NCI-H187 treated with DMSO at 0.1 percent for 48 hours (cell line): ENCODE measurements at places on chromosomes 7 and 10.
A peak's percentile ranks its signal among the peaks of the same experiment; 100 is the strongest.

GRCh38 chr7:150334108-150334507 lies 7.3 kb downstream of the RARRES2 start:
- no peak for DNase-seq

DNA sequence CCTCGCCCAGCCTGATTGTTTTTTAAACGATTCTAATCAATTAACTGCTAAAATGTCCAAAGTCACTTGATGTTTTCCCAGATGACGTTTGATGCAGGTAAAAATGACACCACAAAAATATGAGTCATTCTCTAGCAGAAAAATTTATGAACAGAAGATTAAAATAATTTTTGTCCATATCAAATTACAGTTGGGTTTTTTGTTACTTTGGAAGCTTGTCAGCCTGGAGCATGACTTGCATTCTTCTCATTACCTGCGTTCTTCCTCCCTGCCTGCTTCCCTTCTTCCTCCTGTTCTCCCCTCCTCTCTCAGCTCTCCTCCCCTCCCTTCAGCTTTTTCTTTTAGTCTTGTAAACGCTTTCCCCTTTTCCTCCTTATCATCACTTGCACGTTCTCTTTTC lies 18.7 kb downstream of the IL15RA start:
- no peak for DNase-seq

GRCh38 chr10:79047875-79048638 lies 20.7 kb upstream of the ZMIZ1 start:
- DNase-seq: no peak

DNA sequence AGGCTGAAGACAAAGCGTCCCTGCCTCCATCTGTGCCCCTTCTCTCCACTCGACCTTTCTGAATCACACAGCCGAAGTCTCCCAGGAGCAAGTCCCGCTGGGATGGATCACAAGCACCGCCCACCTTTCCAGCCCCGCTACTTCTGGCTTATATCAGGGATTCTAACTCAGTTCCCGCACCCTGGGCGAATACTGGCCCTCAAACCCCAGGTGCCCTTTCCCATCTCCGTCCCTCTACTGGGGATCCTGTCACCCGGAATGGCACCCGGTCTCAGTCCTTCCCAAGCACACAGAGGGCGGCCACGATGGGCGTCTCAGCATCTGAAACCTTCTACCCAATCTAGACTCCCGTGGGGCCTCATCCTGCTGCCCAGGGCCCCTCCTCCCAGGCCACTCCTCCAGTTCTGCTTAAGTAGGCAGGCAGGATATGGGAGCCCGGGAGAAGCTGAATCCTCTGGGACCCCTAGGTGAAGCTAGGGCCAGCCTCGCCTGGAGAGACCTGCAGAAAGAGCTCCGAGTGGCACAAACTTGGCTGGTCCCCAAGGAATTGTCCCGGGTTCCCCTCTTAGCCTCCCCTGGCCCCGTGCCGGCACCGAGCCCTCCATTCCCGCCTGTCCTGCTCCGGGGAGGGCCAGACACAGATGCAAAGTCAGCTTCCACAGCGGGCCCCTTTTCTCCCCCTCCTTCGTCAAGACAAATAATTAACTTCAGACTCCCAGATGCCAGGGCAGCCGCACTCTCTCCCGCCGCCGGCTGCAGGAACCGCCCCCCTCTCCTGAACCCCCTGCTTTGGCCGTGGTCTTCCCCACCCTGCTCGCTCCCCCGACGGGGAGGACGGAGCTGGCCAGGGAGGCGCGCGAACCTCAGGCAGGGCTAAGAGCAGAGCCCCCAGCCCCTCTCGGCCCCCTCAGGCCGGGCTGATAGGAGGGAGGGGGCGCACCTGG lies 612 bp downstream of the KCP start:
- no peak for DNase-seq

DNA sequence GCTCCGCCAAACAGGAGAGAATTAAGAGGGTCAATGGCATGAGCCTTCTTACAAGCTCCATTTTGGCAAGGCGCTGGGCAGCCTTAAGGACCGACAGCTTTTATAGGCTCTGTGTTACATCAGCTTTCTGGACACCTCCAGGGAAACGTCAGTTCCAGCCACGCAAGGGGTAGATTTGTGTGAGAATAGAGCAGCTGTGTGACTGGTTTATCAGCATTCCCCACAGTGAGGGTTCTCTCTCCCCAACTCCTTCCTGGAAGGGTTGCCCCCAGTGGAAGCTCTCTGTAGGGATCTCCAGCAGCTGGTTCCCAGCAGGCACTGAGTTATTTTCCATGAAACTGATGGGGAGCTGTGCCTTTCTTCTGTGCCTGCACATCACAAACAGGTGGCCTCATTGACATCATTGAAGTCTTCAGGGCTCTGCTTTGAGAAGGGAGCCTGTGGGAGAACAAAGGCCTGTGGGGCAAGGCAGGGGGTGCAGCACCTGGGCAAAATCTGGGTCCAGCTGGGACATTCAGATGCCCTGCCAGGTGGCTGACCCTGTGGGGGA lies at the start of gene CUZD1:
Gene CUZD1 (minus strand): TSS at position 75 of the 550 bp plus-strand sequence. CDS start 14 bp downstream, at position 61.
- no peak for DNase-seq

DNA sequence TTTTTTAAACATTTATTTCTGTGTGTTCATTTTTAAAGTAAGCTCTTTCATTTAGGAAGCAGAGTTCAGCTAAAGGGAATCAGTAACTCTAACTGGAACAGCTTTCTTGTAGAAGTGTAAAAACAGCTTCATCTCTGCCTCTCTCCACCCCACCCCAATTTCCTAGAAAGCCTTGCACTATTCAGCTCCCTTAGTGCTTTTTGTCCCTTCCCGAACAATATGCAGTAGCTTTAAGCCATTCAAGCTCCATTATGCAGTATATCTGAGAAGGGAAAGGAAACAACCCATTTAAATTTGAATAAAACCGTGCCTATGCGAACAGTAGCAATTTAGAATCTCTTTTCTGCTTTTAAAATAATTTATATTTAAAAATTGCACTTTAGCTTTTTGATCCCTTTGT lies 134.5 kb downstream of the TRIL start:
- no peak for DNase-seq

DNA sequence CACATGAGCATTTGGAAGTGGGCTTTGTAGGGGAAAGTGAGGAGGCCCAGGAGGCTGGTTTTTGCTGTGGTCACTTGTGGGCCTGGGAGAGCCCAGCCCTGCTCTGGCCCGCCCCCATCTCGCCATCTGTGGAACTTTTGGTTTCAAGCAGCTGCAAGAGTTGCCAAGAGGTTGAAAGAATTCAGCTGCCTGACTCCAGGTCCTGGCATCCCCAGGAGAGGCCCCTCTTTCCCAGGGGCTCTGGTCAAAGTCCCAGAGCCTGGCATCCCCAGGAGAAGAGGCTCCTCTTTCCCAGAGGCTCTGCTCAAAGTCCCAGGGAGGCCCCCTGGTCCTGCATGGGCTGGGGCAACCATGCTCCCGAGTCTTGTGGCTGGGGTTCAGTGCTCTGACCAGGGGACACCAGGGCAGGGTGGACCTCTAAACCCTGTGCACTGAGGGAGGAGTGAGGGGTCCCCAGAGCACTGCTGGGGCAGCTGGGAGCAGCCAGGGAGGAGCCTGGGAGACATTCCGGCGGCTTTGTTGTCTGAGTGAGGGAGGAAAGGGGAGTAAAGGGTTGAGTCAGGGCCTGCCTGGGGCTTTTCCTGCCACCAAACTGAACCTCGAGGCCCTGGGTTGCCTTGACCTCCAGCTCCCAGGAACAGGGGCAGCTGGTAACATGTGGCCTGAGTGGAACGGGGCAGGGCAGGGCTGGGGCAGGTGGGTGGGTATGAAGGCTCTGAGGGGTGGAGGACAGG lies 27.7 kb upstream of the CSGALNACT2 start:
- DNase-seq: no peak

DNA sequence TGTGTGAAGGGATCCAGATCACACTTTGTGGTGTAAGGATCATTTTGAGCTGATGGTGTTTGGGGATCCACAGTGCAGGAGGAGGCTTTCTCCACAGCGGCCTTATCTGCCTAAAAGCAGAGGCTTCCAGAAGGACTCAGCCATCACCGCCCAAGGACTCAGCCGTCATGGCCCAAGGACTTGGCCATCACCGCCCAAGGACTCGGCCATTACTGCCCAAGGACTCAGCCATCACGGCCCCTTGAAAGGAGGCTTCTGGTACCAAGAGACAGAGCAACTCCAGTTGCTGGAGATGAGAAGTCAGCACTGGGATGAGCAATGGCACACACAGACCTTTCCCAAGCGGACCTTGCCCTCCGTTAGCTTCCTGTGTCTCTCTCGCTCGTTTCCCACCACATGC lies 6.0 kb upstream of the CFAP46 start:
- no peak for DNase-seq

DNA sequence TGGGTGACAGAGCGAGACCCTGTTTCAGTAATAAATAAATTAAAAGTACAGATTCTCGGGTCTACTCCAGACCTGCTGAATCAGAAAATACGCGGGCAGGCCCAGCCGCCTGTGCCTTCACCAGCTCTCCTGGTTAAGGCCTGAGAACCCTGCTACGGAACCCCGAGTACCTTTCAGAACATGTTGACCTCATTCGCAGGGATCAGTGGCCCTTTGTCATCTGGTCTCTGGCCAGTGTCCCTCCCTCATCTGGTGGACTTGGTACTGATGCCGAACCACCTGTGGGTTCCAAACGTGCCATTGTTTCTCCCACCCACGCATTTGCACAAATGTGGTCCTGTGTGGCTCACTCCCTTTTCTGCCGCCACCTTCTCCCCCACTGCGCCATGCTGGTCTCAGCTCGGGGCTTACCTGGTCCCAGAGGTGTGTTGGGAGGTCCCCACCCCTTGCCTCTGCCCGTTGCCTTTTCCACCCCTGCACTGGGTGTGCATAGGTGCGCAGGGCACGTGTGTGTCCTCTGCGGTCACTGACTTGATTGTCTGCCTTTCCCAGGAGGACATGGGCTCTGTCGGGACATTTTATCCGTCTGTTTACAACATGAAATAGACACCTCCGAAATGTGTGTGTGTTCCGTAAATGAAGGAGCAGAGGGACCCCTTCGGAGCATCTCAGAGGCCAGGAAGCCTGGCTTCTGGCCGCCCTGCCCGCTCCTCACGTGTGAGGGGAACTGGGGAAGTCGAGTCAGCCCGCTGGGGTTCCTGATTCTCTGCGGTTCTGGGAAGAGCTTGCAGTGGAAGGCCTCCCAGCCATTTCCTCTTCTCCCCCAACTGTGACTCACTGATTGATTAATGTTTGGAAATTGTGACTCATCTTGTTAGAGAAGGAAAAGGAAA lies 135.2 kb downstream of the CUX1 start:
- no peak for DNase-seq

DNA sequence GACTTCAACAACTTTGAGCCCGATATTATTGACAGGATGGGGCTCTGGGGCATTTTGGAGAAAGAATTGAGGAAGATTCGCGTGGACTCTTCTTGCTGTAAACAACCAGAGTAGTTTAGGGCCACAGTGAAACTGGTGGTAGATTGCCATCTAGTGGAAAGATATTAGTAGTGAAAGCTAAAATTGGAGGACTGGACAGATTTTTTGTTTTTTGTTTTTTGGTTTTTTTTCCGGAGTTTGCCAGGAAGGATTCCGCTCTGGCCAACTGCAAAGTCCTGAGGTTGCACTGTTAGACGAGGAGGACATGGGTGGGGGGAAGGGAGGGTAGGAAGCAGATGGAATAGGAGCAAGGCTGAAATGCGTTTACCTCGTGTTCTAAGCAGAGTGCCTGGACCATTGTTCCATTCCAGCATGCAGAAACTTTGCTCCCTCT lies 11.7 kb downstream of the NOBOX start:
- DNase-seq: no peak

GRCh38 chr7:137296576-137296975 lies 47.0 kb downstream of the PTN start:
- no peak for DNase-seq

DNA sequence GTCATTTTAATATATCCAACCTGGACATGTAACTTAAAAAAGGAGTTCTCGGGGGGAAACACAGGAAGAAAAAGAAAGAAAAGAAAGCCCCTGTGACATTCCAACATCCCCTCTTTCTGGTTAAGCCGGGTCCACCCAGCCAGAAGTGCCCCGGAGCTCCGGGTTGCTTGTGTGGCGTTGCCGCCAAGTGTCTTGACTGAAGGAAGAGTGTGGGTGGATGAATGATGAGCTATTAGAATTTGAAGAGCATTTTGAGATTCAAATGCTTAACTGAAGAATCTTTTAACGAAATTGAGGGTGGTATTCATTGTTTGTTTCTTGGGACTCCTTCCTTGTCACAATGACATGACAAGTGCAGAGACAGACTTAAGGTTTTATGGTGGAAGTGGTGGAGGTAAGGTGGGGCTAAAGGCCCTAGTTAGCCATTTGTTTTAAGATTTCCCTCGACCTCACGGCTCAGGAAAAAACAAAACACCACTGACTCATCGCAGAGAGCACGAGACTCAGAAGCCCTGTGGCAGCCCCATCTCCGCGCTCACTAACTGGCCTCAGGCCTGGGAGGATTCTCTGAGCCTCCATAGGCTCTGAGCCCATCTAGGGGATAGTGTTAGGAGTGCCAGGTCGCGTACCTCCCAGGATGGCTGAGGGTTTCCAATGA lies 1.8 kb upstream of the GLI3 start:
- DNase-seq: no peak

- no peak for DNase-seq
Observed at GRCh38 chr10:124204726-124205125, 111.3 kb upstream of the CHST15 start.

DNA sequence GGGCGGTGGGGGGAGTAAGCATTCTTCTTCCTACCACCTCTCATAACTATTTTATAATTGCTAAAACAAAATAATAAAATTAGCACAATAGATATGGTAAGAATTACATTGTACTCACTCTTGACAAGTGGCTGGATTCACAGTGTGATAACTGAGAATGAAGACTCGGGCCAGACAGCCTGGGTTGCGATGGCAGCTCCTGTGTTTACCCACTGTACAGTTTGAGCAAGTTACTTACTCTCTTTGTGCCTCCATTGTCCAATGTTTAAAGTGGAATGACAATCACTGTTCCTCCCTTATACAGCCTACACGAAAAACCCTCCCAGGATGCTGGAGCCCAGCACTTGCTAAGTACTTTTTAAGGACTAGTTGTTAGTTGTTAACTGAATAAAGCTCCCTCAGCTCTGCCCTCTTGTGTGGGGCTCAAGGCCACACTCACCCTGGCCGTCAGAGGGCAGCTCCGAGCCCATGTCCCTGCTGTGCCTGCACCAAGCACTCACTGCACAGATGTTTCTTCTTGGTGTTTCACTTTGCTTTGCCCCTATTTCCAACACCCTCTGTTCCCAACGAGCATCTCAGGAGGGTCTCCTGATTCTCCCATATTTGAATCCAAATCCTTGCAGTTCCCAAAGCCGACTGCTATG lies 56.4 kb upstream of the NPS start:
- no peak for DNase-seq

- DNase-seq: no peak
Observed at GRCh38 chr10:14519785-14520184, 189.1 kb upstream of the FRMD4A start.

DNA sequence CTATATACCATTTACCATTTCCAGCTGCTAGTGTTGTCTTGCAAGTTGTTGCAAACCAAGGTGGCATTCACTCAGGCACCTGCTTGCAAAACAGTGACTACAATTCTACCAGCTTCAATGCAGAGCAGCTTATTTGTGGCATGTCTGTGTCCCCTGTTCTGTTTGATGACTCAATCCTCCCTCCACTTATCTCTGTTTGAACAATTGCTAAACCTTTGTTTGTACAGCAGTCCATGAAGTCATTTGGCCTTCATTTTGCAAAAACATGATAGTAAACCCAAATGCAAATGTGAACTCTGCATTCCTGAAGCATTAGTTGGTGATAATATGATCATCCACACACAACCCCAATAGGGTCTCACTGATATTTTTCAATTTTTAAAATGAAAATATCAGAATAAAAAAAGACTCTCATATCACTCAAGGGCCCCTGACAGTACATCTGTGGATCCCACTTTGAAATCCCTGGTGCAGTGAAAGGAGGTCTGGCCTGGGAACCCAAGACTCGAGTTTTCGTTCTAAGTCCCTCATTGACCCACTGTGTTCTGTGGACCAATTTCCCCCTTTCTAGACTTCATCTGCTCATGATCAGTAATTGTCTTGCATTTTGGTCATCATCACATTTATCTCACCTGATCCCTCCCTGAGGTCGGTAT lies 425.4 kb downstream of the RPS24 start:
- peak; percentile 23 for DNase-seq
